ENCODE measurements at places on chromosomes 7 and 10. TPM values are rescaled to one million over a fixed set of nuclear protein-coding genes. Genes with fewer than 3 reads are reported as not detected.

GRCh38 chr10:49371967-49372366 is 23.9 kb downstream of the DRGX start:
- no peak for DNase-seq

GRCh38 chr10:120375666-120376065 is 81.4 kb upstream of the PLPP4 start:
- no peak for DNase-seq

DNA sequence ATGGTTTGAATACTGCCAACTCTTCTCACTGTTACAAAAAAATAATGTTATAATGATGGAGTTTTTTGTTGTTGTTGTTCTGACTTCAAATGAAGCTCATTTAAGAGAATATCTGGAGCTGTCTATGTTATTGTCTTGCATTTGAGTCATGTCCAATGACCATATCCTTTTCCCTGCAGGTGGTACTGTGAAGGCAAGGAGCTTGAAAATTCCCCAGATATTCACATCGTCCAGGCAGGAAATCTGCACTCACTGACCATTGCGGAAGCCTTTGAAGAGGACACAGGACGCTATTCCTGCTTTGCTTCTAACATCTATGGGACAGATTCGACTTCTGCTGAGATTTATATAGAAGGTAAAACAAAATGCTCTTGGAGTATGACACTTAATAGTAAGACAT is 33.5 kb downstream of the MYPN start:
- no peak for DNase-seq

GRCh38 chr10:130361351-130362105 is 225.3 kb downstream of the GLRX3 start:
- no peak for DNase-seq

GRCh38 chr7:27051451-27051850 is 44.3 kb downstream of the HOXA1 start:
- DNase-seq = no peak

DNA sequence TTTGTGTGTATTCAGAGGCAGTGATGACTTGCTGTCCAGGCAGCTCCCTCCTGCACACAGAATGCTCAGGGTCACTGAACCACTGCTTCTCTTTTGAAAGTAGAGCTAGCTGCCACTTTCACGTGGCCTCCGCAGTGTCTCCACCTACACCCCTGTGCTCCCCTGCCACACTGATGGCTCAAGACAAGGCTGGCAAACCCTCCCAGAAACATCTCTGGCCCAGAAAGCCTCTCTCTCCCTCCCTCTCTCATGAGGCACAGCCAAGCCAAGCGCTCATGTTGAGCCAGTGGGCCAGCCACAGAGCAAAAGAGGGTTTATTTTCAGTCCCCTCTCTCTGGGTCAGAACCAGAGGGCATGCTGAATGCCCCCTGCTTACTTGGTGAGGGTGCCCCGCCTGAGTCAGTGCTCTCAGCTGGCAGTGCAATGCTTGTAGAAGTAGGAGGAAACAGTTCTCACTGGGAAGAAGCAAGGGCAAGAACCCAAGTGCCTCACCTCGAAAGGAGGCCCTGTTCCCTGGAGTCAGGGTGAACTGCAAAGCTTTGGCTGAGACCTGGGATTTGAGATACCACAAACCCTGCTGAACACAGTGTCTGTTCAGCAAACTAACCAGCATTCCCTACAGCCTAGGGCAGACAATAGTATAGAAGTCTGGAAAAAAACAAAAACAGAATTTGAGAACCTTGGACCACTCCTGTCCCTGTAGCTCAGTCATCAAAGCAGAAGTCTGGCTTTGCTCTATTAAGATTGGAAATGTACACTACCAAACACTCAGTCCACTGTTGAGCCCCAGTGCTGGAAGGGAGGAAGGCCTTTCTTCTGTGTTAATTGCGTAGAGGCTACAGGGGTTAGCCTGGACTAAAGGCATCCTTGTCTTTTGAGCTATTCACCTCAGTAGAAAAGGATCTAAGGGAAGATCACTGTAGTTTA is 15.8 kb downstream of the SCD start:
- no peak for DNase-seq

DNA sequence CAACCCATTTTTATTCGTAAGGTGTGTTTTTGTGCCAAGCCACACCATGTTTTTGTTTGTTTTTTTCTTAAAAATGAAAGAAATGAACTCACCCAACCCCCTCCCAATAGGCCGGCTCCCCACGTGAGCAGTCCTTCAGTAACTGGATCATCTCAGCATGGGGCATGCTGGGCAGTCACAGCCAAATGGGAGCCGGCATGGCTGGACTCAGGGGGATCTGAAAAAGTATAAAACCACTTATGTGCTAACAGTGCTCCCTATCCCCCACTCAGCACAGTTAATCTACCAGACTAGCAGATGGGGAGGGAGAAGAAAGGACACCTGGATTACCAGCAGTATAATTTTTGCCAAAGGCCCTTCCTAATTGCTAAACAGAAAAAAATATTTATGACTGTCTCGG is 39.3 kb downstream of the BAZ1B start:
- peak; percentile 51 for DNase-seq

The SCART1 gene
- 3.8 TPM for total RNA-seq

The AGK gene
- 26.1 TPM for total RNA-seq

The SKIDA1 gene
- 1.3 TPM for total RNA-seq

The VWC2 gene
- 1.2 TPM for total RNA-seq
